NCI-H187 treated with DMSO at 0.1 percent for 48 hours (cell line): ENCODE measurements at places on chromosomes 16 and 17.

DNA sequence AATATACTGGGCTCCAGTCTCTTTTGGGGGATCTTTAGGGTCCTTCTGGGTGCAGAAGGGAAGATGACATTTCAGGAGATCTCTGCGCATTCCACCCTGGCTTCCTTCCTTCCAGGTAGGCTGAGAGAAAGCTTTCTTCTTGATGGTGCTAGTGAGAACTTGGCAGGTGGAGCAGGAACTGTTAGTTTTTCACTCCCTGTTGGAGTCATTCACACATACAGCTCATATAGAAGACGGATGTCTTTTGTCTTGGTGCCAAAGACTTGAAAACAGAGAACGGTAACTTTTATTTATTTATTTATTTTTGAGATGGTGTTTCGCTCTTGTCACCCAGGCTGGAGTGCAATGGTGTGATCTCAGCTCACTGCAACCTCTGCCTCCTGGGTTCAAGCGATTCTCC lies 43.9 kb downstream of the PITPNC1 start:
- DNase-seq: no peak

DNA sequence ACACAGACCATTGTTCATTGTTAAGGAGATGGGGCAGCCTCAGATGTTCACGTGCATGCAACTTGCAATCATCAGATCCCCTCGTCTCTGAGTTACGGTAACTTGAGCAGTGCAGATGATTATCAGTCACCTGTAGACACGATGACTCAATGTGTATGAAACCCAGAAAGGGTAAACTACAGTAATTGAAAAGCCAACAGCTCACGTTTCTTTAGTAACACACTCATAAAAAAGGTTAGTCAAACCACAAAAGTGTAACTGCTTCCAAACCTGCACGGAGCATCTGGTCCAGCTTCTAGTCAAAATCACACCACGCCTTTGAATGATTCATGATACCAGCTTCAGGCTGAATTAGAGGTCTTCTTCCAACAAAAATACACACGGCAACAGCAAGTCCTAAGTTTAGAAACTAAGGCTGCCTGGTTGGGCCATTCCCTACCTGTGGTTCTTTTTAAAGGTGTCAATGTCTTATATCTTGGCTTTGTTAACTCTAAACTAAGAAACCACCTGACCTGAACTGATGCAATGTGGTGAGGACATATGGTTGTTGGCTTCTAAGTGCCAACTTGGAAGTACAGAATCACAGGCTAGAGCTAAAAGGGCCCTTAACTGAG lies 32.3 kb downstream of the GRB7 start:
- no peak for DNase-seq

- no peak for DNase-seq
Observed at GRCh38 chr17:8706431-8706830, 38.2 kb downstream of the CCDC42 start.

DNA sequence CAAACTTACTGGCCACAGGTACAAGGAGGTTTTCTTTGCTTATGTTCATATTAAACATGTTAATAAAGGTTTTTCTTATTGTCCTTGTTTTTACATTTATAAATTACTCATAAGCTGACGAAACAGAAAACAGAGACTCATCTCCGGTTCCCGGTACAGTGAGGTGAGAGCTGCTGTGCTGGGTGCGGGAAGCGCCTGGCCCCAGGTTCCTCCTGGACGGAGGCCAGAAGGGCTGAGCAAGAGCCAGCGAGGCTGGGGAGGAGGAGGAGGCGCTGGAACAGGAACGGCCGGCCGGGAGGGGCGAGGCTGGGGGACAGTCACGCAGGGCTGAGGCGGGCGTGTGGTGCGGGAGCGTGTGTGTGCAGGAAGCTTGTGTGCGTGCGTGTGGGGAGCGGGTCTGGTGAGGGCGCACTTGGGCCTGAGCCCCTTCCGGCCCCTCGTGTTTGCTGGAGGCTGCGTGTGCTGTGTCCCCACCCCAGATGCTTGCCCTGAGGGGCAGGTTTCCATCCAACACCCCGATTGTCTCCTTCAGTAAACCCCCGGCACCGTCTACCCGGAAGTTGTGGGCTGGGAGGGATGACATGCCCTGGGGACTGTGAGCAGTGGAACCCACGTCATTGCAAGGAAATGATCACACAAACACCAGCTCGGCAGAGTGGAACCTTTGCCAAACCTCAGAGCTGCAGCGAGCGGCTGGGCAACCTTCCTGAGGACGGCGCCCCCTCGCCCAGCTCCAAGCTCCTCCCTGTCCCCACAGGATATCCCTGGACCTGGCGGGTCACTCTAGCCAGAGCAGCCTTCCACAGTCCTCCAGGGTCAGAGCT lies 19.5 kb downstream of the CD7 start:
- no peak for DNase-seq

DNA sequence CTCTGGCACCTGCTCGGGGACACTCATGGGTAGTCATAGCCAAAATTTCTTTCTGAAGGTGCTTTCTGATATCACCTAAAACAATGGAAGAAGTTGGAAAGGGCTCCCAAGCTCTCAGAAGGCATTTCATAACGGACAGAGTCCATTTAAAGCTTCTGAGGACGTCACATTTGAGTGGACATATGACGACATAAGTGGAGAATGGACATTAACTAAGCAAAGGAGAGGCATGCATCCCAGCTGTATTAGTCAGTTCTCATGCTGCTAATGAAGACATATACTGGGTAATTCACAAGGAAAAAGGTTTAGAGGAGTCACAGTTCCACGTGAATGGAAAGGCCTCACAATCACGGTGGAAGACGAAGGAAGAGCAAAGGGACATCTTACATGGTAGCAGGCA lies 260.2 kb upstream of the DYNLRB2 start:
- DNase-seq: no peak

- DNase-seq: no peak
Observed at GRCh38 chr17:66378296-66378695, 75.9 kb downstream of the PRKCA start.

GRCh38 chr16:31507617-31507928 lies 618 bp downstream of the RUSF1 start:
- no peak for DNase-seq

DNA sequence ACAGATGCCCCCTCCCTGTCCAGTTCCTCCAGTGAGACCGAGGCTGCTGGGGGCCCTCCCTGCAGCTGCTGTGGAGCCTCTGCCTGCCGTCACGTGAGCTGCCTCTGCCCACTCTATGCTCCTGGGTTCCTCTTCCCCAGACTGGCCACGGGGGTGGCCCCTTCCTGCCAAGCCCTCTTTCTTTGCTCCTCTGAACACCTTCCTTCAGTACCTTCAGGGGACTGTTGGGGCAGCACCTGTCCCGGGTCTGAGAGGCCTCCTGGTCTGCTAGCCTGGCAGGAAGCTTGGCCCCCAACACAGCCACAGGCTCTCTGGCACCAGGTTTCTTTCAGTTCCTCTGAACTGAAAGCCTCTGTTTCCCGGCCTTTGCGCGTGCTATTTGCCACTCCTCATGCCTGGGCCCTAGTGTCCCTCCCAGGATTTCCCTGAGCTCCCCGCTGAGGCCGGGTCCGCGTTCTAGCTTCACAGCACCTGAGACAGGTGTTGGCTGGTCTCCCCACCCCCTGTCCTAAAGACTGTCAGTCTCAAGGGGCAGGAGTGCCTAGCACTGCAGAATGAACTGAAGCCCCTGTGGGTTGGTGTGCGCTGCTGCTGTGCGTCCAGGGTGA lies 6.6 kb upstream of the ATP6V0C start:
- DNase-seq: no peak

- no peak for DNase-seq
Observed at GRCh38 chr16:4266372-4266771, 6.5 kb downstream of the TFAP4 start.

DNA sequence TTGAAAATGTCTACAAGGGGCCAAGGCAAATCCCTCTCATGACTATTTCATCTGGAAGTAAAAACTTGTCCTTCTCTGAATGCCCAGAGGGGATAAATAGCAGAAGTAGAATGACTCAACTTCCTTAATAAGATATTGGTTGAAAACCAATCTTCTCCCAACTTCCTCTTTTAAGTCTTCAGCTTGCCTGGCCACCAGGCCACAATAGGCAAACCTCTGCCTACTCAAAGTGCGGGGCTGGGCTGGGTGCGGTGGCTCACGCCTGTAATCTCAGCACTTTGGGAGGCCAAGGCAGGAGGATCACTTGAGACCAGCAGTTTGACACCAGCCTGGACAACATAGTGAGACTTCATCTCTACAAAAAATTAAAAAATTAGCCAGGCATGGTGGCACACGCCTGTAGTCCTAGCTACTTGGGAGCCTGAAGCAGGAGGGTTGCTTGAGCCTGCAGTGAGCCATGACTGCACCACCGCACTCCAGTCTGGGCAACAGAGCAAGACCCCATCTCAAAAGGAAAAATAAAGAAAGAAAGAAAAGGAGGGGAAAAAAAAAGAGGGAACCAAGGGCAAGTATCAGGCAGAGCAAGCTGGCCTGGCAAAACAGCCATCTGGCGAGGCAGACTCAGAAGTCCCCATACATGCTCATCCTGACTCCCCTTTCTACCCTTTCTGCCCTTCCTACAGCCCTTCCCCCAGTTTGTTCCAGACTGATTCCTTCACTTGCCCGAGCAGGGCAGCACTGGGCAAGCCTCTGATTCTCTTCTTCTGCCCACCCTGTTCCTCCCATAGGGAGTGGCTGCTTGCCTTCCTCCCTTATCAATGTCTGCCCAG lies 20.6 kb downstream of the MAP3K14 start:
- DNase-seq: no peak

- no peak for DNase-seq
Observed at GRCh38 chr17:76867578-76868175, 527 bp upstream of the MGAT5B start.

GRCh38 chr16:65644821-65645220 lies 523.0 kb upstream of the CDH11 start:
- no peak for DNase-seq

DNA sequence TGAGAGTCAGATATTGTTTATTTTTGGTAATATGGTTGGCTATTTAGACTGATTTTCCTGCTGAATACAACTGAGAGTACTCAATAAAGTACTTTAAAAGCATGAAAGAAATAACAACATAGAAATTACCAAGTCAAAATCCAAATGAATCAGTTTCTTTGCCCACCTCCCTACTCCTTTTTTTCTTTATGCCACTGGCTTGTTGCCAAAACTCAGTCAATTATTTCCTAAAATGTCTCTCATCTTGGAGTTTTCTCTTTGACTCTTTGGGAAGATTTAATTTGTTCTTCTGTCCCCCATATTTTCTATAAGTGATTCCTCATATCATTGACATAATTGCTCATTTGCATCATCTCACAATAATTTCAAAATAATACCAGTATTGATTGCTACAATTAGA lies 2.6 kb upstream of the OMG start:
- DNase-seq: no peak

GRCh38 chr16:10552281-10552680 lies 28.1 kb downstream of the EMP2 start:
- no peak for DNase-seq

DNA sequence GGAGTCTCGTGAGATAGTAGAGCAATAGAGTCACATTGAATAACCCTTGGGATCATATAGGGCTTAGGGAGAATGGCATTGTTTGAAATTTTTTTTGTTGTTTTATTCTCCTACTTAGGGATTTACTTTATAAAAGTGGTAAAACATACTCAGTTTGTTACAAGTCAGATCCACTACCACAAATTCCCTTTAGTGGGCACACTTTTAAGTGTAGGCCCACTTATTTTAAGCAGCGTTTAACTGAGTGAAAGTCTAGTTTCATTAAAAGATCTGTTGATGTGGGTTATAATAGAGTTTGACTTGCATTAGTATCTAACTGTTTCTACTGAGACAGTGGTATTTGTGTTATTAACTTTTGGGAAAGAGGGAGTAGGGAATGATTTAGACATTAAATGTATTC lies 49.3 kb downstream of the USP10 start:
- no peak for DNase-seq

DNA sequence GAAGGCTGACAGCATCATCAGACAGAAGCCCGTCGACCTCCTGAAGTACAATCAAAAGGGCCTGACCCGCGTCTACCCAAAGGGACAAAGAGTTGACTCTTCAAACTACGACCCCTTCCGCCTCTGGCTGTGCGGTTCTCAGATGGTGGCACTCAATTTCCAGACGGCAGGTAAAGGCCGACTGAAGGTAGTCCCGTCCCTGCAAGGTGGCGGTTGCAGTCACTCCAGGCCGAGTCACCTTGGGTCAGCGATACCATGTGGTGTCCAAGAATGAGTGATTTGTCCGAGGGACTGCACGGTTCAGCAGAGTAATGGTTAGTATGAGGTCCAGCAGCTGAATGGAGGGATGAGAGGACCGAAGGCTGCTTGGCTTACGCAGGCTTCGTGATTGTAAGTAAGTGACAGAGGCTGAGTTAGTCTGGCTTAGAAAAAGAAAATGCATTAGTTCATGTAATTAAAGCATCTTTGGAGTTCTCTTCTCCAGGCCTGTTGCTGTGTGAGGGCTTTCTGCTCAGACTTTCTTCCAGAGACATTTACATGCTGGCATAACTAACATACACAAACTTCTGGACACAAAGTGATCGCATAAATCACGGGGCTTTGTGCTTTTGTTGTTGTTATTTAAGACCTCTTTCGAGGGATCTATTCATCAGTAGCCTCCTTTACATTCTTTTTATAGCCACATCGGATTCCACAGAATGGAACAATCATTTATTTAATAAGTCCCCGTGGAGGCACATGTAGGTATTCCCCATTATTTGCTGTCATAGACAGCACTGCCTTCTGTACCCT lies 74.9 kb downstream of the SDR42E1 start:
- no peak for DNase-seq

GRCh38 chr17:75406222-75406615 lies 741 bp upstream of the GRB2 start:
- DNase-seq: no peak

GRCh38 chr17:77887464-77888241 lies 70.8 kb upstream of the TNRC6C start:
- DNase-seq: no peak

- DNase-seq: no peak
Observed at GRCh38 chr17:39776252-39776651, 38.5 kb downstream of the GRB7 start.

GRCh38 chr16:81198635-81199034 lies 39.9 kb upstream of the BCO1 start:
- DNase-seq: no peak

- no peak for DNase-seq
Observed at GRCh38 chr17:48523010-48523409, 7.8 kb downstream of the HOXB1 start.

- no peak for DNase-seq
Observed at GRCh38 chr16:17105239-17105797, 365.4 kb downstream of the XYLT1 start.

DNA sequence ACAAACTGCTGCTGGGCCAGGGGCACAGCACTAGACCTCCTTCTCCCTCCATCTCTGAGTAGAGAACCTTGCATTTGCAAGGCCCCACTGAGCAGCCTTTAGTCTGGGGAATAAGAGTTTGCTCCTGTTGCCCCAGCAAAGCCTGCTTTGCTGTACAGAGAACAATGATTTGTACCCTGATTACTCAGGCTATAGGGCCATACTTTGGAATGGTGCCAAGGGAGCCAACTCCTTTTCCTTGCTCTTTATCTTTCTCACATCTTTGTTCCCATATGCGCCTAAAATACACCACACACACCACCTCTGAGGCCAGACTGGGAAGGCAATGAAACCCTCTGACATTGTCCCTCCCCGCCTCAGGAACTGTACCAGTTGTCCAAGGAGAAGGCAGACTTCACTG lies 21.2 kb downstream of the LIG3 start:
- DNase-seq: no peak

- no peak for DNase-seq
Observed at GRCh38 chr16:81611721-81612120, 167.1 kb downstream of the CMIP start.

- DNase-seq: no peak
Observed at GRCh38 chr16:70434484-70435260, 4.2 kb downstream of the ST3GAL2 start.

- DNase-seq: no peak
Observed at GRCh38 chr17:63420868-63421680, 25.0 kb downstream of the CYB561 start.
